ENCODE measurements at places on chromosomes 7 and 10.

DNA sequence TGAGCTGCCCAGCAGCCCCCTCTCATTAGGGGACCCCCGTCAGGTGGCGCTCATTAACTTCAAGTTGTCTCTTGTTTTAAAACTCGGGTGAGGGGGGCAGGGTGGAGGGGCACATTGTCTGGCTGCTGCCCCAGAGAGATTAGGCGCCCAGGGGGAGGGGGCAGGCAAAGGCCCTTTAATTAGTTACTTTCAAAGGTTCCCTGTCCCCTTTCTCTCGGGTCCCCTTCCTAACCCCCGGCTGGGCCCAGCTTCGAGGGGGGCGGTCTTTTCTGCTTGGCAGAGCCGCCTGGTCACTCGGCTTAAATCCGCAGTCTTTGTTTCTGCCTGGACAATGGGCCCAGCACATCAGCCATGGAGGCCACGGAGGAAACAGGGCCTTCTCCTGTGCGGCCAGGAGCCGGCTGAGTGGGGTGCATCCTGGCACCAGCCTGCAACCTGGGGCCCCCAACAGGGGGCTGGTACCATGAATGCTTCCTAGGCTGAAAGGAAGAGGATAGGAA lies 38.9 kb upstream of the SLF2 start:
- DNase-seq, result no peak

DNA sequence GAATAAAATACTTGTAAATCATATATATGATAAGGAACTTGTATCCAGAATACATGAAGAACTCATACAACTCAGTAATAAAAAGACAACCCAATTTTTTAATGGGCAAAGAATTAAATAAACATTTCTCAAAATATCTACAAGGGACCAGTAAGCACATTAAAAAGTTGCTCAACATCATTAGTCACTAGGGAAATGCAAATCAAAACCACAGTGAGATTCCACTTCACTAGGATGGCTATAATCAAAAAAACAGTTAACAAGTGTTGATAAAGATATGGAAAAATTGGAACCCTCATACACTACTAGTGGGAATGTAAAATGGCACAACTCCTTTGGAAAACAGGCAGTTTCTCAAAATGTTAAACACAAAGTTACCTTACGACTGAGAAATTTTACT lies 40.3 kb upstream of the YAE1 start:
- no peak for DNase-seq

GRCh38 chr7:7486362-7486761 lies 49.3 kb downstream of the COL28A1 start:
- DNase-seq, result no peak

- peak; percentile 37 for DNase-seq
Measured at GRCh38 chr10:69629897-69630650, at the start of gene FAM241B. Gene FAM241B (plus strand): TSS chr10:69630247. CDS start chr10:69631744, 1,497 bp downstream.

DNA sequence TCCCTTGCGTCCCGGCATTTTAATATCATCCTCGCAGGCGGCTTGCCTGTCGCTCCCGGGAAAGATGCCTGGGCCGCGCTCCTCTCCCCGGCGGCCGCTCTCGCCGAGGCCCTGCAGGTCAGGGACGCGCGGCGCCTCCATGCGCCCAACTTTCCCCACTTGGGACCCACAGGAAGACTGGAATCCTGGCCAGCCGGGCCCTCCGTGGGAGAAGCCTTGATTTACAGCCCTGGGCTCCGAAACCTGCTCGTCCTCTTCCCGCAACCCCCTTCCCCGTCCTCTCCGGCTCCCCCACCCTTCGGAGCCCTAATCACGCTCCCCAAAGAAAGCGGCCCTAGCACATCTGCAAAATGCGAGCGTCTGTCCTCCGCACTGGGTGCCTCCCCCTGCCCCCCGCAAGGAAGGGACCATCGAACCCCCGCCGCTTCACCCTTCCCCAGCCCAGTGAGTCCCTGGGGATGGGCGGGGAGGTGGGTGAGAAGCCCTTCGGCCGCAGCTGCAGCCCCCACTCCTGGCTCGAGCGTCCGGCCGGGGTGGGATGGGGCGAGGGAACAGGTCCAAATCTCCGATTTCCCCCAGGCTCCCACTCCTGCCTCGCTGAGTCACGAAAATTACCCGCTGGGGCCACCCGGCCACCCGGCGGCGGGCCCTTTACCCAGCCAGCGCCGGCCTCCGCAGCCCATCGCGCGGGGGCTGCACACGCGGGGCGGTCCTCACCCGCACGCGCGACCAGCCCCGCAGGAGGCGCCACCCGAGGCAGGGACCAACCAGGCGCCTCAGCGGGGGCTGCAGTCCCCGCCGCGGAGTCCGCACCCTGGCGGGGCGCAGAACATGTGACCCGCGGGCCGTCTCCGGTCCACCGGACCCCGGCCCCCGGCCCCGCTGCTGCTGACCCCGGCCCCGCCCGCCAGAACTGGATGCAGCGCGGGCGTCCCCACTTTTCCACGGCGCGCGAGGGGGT lies 695 bp downstream of the HSPA12A start:
- DNase-seq, result no peak

GRCh38 chr10:4262870-4263600 lies 478.0 kb upstream of the KLF6 start:
- no peak for DNase-seq

DNA sequence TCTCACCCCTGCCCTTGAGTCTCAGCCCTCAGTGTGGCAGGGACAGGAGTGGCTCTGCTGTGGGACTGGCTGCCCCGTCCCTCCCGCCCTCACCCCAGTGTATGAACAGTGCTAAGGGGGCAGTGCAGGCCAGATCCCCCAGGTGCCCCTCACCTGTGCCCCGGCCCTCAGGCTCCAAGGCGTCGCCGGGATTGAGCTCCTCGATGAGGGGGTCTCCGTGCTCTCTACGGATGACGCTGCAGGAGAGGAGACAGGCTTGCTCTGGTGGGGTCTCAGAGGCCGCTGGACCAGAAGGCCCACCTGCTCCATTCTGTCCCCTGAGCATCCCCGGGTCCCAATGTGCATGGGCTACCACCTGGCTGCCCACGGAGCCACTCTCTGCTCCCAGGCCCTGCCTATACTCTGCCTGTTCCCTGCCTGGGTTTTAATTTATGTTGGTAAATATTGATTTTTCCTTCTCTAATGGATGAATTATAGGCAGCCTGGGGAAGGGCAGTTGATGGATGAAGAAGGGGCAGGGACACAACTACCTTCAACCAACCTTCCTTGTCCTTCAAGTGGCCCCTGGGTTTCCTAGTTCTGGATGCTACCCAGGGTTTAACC lies 47.2 kb downstream of the GOLGA7B start:
- no peak for DNase-seq

GRCh38 chr7:16661924-16662323 lies 15.9 kb downstream of the BZW2 start:
- no peak for DNase-seq

GRCh38 chr10:109972372-109973001 lies 35.3 kb upstream of the ADD3 start:
- DNase-seq, result no peak

GRCh38 chr7:116809636-116810266 lies 52.6 kb upstream of the CAPZA2 start:
- no peak for DNase-seq

DNA sequence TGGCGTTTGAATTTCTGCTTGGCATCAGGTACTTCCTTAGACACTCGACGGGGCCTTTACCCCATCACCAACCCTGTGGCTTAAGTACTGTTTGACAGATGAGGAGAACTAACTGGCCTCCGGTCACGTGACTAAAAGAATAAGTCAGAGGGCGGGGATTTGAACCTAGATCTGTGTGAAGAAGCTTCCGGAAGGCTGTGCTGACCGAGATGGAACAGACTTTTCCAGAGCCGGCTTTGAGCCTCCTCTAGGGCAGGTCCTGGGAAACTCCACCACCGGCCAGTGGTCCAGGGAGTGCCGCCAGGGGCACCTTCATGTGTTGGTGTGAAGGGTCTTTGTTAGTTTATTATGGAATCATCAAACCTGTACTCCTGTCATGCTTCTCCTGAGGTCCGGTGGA lies 26.9 kb downstream of the CAMK1D start:
- no peak for DNase-seq

GRCh38 chr10:131315344-131315743 lies 3.8 kb upstream of the TCERG1L start:
- no peak for DNase-seq

GRCh38 chr10:3882855-3883254 lies 97.8 kb upstream of the KLF6 start:
- DNase-seq, result no peak

DNA sequence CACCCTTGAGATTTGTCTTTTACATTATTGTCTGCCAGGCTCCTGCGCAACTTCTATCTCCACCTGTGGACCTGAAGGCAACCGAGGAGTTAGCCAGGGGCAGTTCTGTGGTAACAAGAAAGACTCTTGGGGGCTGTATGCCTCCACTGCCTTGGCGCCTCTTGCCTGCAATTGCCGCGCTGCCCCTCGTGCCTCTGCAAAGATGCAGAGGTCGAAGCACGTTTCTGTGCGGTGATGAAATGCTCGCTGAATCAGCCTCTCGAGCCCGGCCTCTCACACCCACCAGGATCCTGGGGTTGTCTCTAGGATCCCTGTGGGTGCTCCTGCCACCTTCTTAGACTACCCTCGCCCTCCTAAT lies 486 bp upstream of the LHFPL3 start:
- DNase-seq, result no peak

DNA sequence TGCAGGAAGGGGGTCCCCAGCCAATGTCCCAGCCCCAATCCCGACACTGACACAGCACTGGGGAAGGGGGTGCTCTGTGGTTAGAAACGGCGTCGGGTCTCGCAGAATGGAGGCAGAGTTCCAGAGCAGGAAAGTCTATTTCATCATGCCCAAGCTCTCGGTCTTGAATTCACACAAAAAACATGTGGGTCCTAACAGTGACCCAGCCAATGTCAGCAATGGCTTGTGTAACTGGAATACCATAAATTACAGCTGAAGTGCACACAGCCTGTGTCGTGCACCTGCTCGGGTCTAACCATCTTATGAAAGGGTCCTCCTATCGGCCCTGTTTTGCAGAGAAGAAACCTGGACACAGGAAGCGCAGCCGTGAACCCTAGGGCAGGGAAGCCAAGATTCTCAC lies 324.1 kb downstream of the ADARB2 start:
- DNase-seq, result no peak
